Renal cortex interstitium (tissue), 15 donors: ENCODE measurements at places on chromosomes 2 and 18. TPM values are rescaled to one million over a fixed set of nuclear protein-coding genes. Genes with fewer than 3 reads are reported as not detected.

UGT1A4 gene
- polyA plus RNA-seq: not detected

FAM161A gene
- polyA plus RNA-seq: 16.5 TPM

C18orf54 gene
- 13.2 TPM for polyA plus RNA-seq

CACNB4 gene
- 16.7 TPM for polyA plus RNA-seq

FBXO48 gene
- polyA plus RNA-seq: 2.1 TPM

CFAP65 gene
- polyA plus RNA-seq: 0.11 TPM

PSD4 gene
- polyA plus RNA-seq: 7.1 TPM

PMAIP1 gene
- 3.3 TPM for polyA plus RNA-seq

DAW1 gene
- 0.72 TPM for polyA plus RNA-seq

MERTK gene
- polyA plus RNA-seq: 18.7 TPM

GRCh38 chr2:55133467-55134315 lies 83.4 kb upstream of the RTN4 start:
- DNase-seq: peak; percentile 61

DNA sequence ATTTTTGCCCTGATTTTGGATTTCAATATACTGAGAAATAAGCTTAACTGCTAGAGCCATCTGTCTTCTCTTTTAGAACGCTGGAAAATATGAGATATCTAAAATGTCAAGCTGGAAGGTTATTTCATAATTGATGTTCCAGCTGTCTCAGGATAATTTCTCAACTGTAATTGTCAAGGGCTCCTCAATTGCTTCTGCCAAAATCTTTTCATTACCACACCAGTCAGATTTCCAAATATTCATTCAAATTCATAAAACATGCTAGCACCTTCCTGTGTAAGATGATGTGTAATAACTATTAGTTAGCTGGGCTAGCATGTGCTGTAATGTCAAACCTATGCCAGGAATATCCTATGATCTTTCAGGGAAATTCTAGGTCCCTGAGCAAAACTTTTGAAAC lies 88.1 kb downstream of the TNFRSF11A start:
- DNase-seq: no peak

GRCh38 chr2:104736026-104736425 lies 117.9 kb upstream of the POU3F3 start:
- no peak for DNase-seq

DNA sequence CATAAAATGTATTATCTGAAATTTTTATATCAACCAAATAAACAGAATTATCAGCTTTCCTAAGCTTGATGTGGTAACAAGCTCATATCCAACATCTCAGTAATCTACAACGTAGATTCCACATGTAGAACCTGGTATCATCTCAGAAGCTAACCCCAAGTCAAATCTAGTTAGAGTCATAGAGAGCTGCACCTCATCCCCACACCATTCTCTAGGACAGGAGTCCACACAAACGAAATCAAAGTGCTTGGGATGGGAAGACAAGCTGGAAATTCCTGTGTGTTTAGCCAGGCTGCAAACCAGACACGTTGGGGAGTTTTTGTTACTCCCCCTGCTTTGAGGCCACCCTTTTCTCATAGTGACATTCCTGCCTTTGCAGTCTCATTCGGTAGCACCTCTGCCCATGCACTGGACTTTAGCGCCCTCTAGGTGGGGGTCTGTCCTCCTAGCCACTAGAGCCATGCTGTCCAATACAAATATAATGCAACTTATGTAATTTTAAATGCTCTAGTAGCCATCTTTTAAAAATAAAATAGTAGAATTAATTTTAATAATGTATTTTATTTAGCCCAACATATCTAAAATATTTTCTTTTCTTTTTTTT lies 28.1 kb upstream of the SATB2 start:
- no peak for DNase-seq

DNA sequence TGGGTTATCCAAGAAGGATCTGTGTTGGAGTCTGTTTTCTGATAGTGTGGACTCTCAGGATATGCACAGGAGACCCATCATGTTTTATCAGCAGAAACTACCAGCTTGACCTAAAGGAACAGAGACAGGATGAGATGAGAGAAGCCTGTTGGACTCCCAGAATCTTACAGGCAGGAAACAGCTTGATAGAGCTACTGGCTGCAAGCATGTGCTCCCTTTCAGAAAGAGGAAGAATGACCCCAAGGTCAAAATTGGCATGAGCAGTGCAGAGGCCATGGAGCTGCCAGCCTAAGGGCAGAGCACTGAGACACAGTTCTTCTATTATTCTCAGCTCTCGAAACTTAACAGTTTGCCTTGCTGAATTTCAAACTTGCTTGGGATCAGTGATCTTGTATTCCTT lies 135.2 kb upstream of the NFATC1 start:
- no peak for DNase-seq

DNA sequence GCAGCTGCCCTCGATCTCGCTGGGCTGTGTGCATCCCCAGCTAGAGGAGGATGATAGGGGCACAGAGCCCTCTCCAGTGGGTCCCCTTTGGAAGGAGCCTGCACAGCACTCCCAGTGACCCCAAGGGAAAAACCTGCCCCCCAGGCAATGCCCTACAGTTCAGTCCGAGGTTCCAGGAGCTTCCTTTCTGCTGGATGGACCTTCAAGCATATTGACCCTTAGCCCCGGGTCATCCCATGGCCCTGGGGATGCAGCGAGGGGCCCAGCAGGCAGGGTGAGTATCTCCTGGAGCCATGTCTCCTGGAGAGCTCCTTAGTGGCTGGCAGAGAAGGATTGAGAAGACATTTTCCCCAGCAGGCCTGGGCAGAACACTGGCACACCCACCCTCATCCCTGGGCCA lies 45.4 kb upstream of the CTDP1 start:
- no peak for DNase-seq

DNA sequence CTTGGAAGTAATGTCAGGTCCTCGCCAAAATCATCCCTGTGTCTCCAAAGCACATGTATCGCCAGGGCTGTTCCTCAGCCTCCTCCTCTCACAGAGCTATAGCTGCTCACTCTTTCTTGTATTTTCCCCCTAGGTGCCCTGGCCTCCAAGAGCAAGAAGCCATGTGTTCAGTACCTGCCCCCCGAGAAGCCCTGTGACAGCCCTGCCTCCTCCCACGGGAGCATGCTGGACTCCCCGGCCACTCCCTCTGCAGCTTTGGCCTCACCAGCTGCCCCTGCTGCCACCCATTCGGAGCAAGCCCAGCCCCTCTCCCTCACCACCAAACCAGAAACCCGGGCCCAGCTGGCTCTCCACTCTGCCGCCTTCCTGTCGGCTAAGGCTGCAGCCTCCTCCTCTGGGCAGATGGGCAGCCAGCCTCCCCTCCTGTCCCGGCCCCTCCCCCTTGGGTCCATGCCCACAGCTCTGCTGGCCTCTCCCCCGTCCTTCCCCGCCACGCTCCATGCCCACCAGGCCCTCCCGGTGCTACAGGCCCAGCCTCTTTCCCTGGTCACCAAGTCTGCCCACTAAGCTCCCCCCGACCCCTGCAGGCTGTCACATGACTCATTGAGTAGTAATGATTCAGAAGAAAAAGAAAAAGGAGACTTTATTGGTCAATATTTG lies 18.8 kb downstream of the TGOLN2 start:
- DNase-seq: peak; percentile 80

DNA sequence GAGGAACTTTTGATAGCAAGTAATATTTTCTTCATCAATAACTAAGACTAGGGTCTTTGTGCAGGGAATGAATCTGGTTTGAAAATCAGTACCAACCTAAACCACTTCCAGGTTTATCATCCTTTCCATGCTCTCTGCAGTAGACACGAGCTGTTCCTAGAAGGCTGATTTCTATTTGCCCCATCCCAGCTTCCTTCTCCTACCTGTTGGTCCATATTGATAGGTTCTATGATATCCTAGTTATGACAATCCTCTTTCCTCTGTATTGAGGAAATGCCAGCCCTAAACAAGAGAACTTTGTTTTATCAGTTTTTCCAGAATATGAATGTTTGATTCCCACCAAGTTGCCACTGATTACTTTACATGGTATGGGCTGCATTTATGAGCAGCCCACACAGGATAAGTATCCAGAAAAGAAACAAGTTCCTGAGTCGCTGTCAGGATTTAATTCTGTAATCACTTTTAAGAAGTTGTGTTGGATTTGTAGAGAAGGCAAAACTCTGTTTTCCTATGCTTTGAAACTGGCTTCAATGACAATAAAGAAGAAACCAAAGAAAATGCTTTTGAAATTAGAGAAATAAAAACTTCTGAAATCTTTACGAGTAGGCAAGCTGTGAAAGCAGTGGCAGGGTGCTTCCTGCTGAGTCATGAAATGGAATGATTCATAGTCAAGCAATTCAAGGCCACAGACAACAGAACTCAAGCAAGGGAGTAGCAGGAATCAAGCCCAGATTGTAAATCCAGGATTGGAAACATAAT lies 37.3 kb upstream of the TANK start:
- DNase-seq: peak; percentile 33

DNA sequence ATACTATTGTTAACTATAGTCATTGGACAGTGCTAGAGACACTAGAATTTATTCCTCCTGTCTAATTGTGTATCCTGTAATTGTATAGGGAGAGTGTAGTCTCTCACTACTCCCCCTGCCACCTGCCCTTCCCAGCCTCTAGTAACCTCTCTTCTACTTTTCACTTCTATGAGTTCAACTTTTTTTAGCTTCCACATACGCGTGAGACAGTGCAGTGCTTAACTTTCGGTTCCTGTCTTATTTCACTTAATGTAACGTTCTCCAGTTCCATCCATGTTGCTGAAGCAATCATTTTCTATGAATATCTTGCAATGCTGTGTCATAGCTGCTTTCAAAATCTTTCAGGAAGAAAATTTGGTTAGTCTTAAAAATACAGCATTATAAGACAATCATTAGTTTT lies 22.8 kb upstream of the RUFY4 start:
- DNase-seq: no peak

GRCh38 chr2:240948086-240948485 lies 42.0 kb downstream of the CROCC2 start:
- DNase-seq: no peak

DNA sequence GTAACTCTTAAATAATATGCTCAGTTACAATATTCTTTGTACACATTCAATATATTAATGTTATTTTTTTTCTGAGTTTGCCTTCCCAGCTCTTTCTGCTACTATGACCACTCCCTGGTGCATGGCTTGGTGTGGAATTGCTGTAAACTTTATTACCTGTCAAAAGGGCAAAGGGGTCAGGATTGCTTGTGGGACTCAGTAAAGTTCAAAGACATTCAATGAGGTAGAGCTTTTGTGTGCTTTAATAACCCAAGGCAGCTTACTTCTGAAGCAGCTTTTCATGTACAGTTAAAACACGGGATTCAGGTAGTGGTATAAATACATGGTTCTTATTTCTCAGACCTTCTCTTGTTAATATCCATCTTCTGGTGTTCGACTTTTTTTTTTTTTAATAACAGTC lies 132.8 kb downstream of the MEIS1 start:
- DNase-seq: no peak

- DNase-seq: no peak
These were observed 403.8 kb downstream of the DCDC2C start for GRCh38 chr2:4107179-4107578.

DNA sequence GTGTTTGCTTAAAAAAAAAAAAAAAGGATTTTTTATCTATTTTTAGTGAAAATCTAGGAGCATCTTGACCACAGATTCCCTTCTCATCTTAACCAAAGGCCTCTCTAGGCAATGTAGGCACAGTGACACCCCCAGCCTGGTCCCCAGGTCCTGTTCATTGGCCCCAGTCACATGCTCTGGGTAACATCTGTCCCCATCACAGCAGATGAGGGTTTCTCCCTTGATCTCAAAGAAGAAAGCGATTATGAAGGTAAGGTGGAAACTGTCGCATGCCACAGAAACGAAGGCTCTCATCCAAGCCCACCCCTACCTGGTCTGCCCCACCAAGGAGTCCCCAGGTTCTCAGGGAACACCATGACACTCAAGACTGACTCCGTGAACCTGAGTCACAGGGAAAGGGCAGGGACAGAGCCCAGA lies 4.7 kb downstream of the HS6ST1 start:
- DNase-seq: no peak

- no peak for DNase-seq
These were observed 112.4 kb downstream of the CYRIA start for GRCh38 chr2:16553226-16553625.

DNA sequence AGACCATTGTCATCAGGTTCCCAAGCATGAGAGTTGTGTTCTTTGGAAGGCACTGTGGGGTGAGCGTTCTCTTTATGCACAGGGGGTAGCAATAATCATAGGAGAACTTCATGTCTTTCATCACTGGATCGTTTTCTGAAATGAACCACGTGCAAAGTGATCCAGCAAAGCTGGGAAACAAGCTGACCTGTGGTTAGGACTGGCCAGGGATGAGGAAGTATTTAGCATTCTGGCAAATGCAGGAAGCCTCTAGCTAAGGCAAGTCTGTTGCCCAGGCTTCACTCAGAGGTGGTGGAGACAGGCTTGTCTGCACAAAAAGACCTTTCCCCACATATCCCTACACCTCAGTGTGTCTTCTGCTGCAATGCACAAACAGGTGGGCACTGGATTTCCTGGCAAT lies 58.6 kb downstream of the MMADHC start:
- DNase-seq: no peak

DNA sequence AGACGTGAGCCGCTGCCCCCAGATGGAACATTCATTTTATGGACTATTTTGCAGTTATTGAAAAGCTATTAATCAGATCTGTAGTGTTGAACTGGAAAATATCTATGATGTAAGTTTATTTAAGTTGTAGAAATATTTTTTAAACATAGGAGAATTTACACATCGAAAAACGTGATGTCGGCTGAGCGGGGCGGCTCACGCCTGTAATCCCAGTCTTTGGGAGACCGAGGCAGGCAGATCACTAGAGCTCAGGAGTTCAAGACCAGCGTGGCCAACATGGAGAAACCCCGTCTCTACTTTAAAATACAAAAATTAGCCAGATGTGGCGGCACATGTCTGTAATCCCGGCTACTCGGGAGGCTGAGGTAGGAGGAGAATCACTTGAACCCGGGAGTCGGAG lies 2.0 kb upstream of the TIA1 start:
- no peak for DNase-seq

DNA sequence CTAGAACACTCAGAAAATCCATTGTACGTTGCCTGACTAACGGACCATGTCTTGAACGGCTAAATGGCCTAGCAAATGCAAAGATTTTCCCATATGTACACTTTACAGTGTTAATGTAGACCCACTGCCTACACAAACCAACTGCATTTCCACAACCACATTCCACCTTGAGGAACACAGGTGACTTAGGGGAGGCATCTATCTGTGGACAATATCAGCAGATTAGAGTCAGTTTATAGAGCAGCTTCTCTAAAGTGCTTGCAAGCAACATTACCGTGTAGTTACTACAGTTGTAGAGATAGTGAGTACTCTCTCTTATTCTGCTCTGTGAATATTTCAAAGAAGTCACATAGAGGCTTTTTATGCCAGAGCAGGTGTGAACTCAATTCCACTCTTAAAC lies 139.6 kb downstream of the TCF4 start:
- no peak for DNase-seq

DNA sequence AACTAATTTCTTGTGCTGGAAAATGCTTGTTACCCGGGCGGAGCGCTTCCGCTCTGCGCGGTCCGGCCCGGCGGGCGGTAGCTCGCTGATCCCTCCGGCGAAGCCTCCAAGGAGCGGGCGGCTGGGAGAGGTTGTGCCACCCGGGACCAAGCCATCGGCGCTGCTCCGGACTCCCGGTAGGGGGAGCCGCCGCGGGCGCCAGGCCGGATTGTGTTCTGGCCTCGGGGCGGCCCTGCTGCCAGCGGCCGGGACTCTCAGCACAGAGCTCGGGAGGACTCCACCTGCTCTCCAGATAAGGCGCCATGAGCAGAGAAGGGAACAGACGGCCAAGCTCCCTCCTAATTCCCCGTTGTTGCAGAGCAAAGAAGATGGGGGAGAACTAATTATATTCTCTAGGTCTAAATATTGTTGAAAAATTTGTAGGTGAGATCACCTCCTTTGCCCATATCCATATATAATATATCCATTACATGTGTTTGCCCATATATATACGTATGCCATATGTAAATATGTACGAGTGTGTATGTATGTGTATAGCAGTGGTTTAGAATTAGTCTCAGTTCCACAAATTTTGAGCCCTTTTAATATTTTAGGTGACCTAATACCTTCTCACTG lies 13.8 kb upstream of the SATB2 start:
- DNase-seq: no peak
